Activated naive CD8-positive, alpha-beta T cell treated with anti-CD3 and anti-CD28 coated beads for 36 hours (primary cell): ENCODE measurements at places on chromosomes 5 and 9. TPM values are rescaled to one million over a fixed set of nuclear protein-coding genes. Genes with fewer than 3 reads are reported as not detected.

DNA sequence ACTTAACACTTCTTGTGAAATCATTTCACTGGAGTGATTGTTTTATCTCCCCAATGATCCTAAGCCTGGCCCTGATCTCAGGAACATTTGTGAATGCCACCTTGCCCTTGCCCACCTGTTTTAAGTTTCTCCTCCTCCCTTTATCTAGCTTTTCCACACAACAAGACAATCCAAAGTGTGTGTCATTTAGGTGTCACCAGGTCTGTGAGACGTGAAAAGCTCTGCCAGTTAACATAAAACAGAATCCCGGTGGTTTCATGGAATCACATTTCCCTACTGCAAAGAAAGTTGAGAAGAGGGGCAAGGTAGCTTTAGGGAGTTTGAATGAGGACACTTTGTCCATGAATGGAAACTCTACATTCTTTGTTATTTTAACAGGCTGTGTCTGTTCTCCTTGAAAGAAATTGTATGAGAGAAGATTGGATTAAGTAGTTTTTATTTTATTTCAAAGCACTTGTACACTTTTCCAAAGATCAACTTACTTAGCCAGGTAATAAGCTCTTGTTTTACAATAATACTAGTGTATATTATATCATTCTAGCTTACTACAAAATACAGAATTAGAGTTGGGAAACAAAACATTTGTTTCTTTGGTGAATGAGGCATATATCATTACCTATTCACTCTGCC, 239.0 kb downstream of the ISL1 start:
- no peak for DNase-seq

DNA sequence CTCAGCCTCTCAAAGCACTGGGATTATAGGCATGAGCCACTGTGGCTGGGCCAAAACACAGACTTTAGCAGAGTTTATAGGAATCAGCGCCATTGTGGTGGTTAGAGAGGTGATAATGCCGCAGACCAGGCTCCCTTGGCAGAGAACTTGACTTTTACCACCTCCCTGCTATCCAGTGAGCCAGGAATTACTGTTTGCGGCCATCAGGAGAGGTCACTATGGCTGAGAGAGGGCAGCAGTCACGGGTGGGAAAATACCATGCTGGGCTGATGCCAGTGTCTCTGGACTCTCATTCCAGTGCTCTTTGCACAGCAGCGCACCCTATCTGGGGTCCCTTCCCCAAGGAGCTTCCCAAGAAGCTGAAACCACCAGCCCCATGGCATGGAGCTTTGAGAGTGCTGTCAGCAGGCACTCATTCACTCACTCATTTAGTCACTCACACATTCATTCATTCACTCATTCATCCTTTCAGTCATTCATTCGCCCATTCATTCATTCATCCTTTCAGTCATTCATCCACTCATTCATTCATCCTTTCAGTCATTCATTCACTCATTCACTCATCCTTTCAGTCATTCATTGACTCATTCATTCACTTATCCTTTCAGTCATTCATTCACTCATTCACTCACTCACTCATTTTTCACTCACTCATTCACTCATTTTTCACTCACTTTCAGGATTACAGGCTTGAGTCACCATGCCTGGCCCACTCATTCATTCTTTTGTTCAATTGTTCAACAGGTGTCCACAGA, 27.3 kb upstream of the RNU6ATAC start:
- DNase-seq, result no peak

- no peak for DNase-seq
Observed at GRCh38 chr5:65296067-65296466, 185.7 kb downstream of the ADAMTS6 start.

DNA sequence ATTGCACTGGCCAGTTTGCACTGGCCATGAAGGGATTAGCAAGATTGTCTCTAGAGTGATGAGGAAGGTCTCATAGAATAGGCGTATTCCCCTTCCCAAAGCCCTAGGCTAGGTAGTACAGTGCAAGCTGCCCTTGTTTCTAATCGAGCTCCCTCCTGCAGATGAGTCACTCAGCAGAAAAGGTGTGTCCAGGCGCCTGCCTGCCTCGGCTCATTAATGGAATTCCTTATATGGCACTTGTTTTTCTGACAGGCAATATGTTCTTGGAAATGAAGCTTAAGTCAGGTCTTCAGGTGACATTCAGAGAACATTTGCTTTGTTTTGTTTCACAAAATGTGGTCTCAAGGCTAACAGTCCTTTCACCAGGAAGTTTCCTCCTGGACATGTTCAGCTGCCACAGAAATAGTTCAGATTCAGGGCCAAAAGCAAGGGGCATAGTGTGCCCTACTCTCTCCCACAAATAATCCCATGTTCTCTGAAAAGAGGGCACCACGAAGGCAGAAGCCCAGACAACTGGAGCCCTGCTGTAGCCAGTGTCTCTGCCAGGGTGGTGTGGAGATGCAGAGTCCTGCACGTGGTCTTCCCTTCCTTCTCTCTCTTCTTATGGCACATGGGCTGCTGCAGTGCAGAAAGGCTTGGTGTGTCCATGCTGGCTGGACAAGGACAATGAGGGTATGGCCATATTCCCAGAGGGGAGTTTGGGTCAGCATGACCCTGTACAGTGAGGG, 281.1 kb upstream of the MAP3K1 start:
- no peak for DNase-seq

GRCh38 chr5:36232533-36232932, 9.2 kb downstream of the NADK2 start:
- no peak for DNase-seq

- no peak for DNase-seq
Observed at GRCh38 chr9:98885575-98886295, 58.0 kb upstream of the COL15A1 start.

RNF183 gene
- not detected for total RNA-seq

C5 gene
- total RNA-seq, result 1.3 TPM
